ENCODE measurements at places on chromosomes 5 and 9.
A peak's percentile ranks its signal among the peaks of the same experiment; 100 is the strongest.

- DNase-seq = no peak
- H3K27me3 ChIP-seq = peaks cover 1% of the 10 kb centered on the region
- H3K4me3 ChIP-seq = no peak overlapping the region
- no peaks in the 10 kb centered on the region for H3K4me1 ChIP-seq
- no peak overlapping the region for H3K27ac ChIP-seq
Measured at GRCh38 chr5:172540099-172540870, 86.0 kb upstream of the SH3PXD2B start.

DNA sequence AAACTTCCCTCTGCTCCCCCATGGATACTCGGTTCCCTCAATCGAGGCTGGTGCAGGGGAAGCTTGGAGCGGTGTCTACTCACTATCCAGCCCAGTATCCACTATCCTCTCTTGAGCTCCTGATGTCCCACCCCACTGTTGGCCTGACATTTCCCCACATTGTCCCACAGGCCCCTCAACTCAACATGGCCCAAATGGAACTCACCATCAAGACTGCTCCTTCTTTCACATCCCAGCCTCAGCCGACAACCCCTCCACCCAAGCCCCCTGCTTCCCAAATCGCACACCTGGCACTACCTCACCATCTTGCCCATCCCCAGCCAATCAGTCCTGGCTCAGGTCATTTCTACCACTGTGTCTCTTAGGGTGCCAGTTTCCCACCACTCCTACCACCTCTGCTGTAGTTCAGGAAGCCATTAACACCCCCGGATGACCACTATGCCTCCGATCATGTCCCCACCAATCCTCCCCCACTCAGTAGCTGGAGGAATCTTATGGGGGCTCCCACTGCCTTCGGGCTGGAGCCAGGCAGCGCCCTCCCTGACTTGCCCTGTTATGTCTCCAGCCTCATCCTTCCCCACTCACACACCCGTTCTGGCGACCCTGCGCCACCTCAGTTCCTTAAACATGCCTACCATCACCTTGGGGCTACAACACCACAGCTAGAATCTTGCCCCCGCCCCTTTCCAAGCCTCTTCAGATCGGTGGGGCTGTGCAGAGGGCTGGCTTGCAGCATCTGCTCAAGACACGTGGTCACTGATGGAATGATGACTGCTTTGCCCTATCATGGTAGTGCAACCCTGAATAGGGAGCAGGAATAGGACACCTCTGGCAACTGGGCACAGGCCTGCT lies 273.6 kb downstream of the FSTL4 start:
- no peaks in the 10 kb centered on the region for H3K4me1 ChIP-seq
- no peak overlapping the region for H3K27ac ChIP-seq
- no peak for DNase-seq
- no peak overlapping the region for H3K4me3 ChIP-seq
- H3K27me3 ChIP-seq = no peaks in the 10 kb centered on the region

DNA sequence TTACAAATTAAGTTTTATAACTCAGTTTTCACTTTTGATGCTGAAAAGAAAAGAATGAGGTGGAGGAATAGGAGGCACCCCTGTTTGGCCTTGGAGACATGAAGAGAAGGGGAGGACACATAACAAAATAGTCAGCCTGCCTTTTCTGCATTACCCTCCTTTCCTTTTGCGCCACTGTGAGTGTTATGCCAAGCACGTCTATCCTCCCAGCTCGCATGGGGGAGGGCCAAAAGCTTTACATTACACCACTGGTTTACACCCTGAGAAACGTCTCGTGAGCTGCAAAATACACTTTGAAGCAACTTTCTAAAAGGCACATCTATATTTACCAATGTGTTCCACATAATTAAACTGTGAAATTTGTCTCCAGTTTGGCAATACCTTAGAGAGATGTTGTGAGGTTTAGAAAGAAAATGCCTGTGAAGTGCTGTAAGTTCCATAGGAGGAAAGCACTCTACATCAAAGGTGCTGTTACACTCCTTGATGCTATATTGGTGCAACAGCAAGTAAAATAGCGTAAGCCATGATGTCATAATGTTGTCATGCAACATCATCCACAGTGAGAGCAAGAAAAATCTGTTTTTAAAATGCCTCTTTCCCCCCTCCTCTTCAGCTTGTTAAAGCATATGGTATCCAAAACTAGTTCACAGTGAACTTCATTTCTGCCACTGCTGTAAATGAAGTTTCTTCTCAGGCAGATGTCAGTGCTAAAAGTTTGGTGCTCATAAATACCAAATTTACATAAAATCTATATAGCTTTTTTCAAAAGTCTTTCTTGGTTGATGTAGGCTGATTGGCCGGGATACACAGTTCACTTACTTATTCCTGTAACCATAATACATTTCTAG lies 50.3 kb downstream of the CETN3 start:
- no peaks in the 10 kb centered on the region for H3K36me3 ChIP-seq
- H3K4me3 ChIP-seq = no peak overlapping the region
- no peaks in the 10 kb centered on the region for H3K27me3 ChIP-seq

- H3K27me3 ChIP-seq = no peaks in the 10 kb centered on the region
- H3K4me1 ChIP-seq = peaks cover 34% of the 10 kb centered on the region
- no peaks in the 10 kb centered on the region for H3K36me3 ChIP-seq
- H3K4me3 ChIP-seq = no peak overlapping the region
- no peak for DNase-seq
Measured at GRCh38 chr5:133934822-133935666, 33.4 kb downstream of the C5orf15 start.

GRCh38 chr5:73150876-73151275 lies 22.1 kb upstream of the TMEM174 start:
- H3K27ac ChIP-seq = no peak overlapping the region
- H3K4me1 ChIP-seq = no peaks in the 10 kb centered on the region
- peaks cover 26% of the 10 kb centered on the region for H3K27me3 ChIP-seq

GRCh38 chr5:176153741-176154140 lies 84.5 kb upstream of the SIMC1 start:
- no peaks in the 10 kb centered on the region for H3K36me3 ChIP-seq
- DNase-seq = no peak
- peaks cover 19% of the 10 kb centered on the region for H3K27me3 ChIP-seq
- no peak overlapping the region for H3K27ac ChIP-seq

DNA sequence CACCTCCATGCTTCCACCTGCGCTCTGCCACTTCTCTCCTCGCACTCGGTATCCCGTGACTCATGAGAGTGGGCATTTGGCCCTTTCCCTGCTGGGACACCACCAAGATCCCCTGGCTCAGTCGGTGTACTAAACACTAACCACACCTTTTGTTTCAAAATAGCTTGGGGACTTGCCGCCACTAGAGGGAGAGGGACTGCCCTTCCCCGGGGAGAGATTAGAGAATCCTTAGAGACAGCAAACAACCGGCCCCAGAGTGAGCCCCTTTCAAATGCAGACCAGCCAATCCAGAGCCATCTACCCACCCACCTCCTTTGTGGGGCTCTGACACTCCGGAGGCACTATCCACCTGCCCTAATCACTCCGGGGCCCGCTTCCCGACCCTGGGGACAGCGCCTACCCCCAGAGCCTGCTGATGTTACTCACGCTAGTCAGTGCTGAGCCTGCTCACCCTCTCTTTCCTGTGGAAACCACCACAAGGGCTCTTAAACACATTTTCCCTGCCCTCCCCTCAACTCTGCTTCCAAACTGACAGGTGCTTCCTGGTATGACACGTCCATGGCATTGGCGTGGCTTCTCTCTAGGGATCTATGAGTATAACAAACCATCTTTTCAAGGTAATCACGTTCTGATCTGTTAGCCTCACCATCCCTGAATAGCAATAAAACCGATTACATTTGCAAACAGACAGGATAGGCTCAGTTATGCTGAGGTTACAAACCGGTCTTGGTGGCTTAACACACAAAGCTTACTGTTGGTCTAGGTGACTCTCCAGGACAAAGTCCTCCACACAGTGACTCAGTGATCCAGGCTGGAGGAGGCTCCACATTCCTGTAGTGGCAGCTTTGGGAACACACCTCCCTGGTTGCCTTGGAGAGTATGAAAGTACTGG lies 180.1 kb upstream of the MVB12B start:
- peak; percentile 13 for DNase-seq
- no peaks in the 10 kb centered on the region for H3K4me1 ChIP-seq
- no peak overlapping the region for H3K4me3 ChIP-seq
- no peak overlapping the region for H3K27ac ChIP-seq
- peaks cover 13% of the 10 kb centered on the region for H3K27me3 ChIP-seq

DNA sequence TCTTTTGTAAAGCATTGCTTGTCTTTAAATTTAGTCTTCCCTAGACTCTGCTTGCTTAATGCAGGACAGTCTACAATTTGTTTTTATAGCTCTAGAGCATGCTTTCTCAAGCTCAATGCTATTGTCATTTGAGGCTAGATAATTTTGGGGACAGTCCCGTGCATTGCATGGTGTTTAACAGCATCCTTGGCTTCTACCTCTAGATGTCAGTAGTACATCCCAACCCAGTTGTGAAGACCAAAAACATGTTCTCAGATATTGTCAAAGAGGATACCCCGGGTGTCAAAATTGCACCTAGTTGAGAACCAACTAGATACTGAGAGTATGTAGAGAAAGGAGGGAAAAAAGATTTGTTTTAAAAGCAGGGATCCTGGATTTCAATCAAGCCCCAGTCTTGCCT lies 277.5 kb downstream of the CEMIP2 start:
- H3K4me3 ChIP-seq = no peak overlapping the region
- no peaks in the 10 kb centered on the region for H3K4me1 ChIP-seq
- no peaks in the 10 kb centered on the region for H3K36me3 ChIP-seq
- no peak for DNase-seq

- H3K4me3 ChIP-seq = no peak overlapping the region
- no peaks in the 10 kb centered on the region for H3K4me1 ChIP-seq
- H3K36me3 ChIP-seq = no peaks in the 10 kb centered on the region
- H3K27ac ChIP-seq = no peak overlapping the region
Measured at GRCh38 chr5:41181691-41182564, 31.4 kb downstream of the C6 start.

- DNase-seq = peak; percentile 28
- H3K4me1 ChIP-seq = no peaks in the 10 kb centered on the region
- no peaks in the 10 kb centered on the region for H3K27me3 ChIP-seq
- no peak overlapping the region for H3K4me3 ChIP-seq
- H3K36me3 ChIP-seq = no peaks in the 10 kb centered on the region
Measured at GRCh38 chr5:74326571-74327338, 313.8 kb downstream of the ENC1 start.

DNA sequence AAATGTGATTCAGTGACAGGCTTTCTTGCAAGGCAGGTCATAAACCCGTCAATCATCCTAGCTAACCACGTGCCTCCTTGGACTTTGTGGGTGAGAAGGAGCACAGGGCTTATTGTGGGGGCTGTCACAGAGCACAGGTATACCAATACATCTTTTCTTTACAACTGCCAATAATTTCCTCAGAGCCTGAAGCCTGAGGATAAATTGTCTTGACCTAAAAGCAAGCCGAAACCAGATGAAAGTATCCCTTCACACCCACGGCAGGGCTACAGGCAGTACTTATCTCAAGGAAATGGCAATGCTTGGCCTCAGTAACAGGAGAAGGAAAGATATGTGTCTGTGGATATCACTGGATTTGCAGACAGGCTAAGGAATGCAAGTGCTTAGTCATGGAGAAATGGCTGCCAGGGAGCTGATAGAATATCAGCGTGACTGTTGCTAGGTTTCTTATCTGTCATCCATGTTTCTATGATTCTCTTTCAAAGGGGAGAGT lies 90.3 kb upstream of the ZNF366 start:
- H3K36me3 ChIP-seq = no peaks in the 10 kb centered on the region
- H3K4me3 ChIP-seq = no peak overlapping the region
- DNase-seq = no peak
- H3K27me3 ChIP-seq = no peaks in the 10 kb centered on the region
- no peak overlapping the region for H3K27ac ChIP-seq

DNA sequence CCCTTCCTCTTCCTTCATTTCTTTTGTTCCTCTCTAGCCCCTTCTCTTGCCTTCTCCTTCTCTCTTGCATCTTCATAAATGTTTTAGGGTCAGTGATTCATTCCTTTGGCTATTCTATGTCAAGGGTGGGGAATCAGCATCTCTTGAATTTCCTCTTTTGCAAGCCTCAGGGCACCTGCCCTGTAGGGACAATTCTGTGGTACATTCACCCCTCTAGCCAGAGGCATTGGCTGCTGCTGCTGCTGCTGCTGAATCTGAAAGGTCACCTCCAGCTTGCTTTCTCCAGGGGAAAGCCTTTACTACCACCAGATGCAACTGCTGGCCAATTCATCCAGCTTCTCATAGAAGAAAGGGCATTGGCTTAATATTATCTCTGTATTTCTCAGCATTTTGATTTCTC lies 87.3 kb downstream of the INSYN2B start:
- no peak for DNase-seq
- H3K27me3 ChIP-seq = no peaks in the 10 kb centered on the region
- H3K27ac ChIP-seq = no peak overlapping the region
- H3K36me3 ChIP-seq = peaks cover 3% of the 10 kb centered on the region
- H3K4me1 ChIP-seq = no peaks in the 10 kb centered on the region

DNA sequence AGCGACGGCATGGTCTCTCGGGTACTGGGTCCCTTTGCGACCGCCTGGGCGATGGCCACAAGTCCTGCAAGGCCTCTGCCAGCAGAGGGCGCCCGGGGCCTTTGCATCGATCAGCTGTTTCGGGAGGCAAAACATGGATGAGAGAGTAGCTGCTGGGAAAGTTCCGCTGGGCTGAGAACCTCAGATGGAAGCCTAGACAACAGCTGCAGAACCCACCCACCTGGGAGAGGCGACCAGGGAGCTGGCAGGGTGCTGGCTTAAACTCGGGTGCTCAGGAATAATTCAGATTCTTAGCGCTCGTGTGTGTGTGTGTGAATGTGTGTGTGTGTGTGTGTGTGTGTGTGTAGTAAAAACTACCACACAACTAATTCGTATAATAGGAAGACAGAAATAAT lies 50.0 kb downstream of the TRIM32 start:
- peak; percentile 18 for DNase-seq
- no peaks in the 10 kb centered on the region for H3K4me1 ChIP-seq
- H3K27me3 ChIP-seq = no peaks in the 10 kb centered on the region
- H3K27ac ChIP-seq = no peak overlapping the region

- DNase-seq = no peak
- H3K27ac ChIP-seq = no peak overlapping the region
- no peaks in the 10 kb centered on the region for H3K36me3 ChIP-seq
- peaks cover 17% of the 10 kb centered on the region for H3K4me1 ChIP-seq
Measured at GRCh38 chr9:104970271-104970987, 42.5 kb upstream of the ABCA1 start.

- no peak for DNase-seq
- H3K27me3 ChIP-seq = peaks cover 82% of the 10 kb centered on the region
- no peak overlapping the region for H3K27ac ChIP-seq
- H3K4me1 ChIP-seq = peaks cover 12% of the 10 kb centered on the region
- H3K4me3 ChIP-seq = peak overlapping the region; percentile 35
Measured at GRCh38 chr5:133610489-133611356, 1.6 kb downstream of the FSTL4 start.

GRCh38 chr9:93655621-93656425 lies 79.4 kb downstream of the PHF2 start:
- no peak overlapping the region for H3K27ac ChIP-seq
- H3K27me3 ChIP-seq = no peaks in the 10 kb centered on the region
- H3K36me3 ChIP-seq = peaks cover 41% of the 10 kb centered on the region
- no peaks in the 10 kb centered on the region for H3K4me1 ChIP-seq

Data from thymus (tissue), 14 donors.